ENCODE measurements at places on chromosomes 5 and 9.

- DNase-seq: peak; percentile 95
Observed at GRCh38 chr9:106916466-106917235, 53.7 kb downstream of the ZNF462 start.

DNA sequence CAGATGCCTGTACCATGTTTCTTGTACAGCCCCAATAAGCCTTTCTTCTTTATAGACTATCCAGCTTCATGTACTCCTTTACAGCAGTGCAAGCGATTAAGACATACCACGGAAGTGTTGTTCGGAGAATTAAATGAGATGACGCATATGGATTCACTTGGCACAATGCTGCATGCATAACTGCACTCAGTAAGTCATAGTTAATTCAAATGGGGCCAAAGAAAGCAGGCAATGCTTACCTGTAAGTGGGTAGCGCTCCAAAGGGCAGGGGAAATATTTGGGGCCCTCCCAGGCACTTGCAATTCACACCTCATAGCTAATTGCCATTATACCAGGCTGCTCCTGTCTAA is 7.7 kb upstream of the ADRA1B start:
- no peak for DNase-seq

DNA sequence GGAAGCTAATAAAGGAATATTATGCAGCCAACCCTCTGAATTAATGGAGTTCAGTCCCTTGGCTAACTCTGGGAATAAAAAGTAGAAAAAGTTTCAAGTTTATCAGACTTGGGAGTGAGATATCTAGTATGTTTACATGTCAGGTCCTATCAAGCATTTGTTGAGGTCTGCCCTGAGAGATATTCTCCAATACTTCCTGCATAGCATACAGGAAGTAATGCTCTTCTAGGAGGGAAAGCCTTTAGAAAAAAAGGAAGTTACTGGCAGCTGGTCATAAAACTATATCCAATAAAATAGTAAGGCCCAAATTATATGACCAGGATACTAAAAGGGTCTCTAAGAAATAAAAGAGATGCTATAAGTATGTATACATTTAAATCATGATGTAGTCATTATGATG is 594.1 kb upstream of the FTMT start:
- DNase-seq: no peak

- DNase-seq: peak; percentile 86
Observed at GRCh38 chr5:145495741-145496140, 339.4 kb downstream of the PRELID2 start.

- peak; percentile 31 for DNase-seq
Observed at GRCh38 chr9:35070823-35071813, 1.3 kb downstream of the VCP start.

DNA sequence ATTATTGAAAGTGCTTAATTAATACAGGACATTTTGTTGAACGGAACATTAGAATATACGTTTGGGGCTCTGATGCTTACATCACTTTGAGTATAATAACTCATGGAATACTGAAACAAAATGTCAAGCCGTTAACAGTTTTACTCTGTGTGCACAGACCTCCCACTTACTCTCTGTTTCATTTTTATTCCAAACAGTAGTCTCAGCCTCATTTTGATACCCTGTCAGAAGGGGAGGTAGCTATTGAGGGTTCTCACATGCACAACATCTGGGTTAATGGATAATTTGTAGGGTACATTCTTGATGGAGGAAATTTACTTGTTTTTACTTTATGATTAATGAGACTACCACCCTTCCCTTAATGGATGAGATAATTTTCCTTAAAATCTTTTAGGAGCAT is 59.0 kb downstream of the SCAMP1 start:
- DNase-seq: no peak

DNA sequence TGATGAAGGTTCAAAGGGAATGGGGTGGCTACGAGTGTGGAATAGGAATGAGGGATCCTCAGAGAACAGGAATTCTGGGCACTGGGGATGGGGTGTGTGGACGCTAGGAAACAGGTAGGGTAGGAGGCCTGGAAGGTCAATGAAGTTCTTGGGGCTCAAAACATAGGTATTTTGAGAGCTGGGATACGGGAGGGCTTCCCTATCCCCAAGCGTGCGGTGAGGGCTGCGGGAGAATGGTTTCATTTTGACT is 718 bp downstream of the QSOX2 start:
- no peak for DNase-seq

- DNase-seq: no peak
Observed at GRCh38 chr9:87609486-87609885, 111.8 kb downstream of the DAPK1 start.

- DNase-seq: no peak
Observed at GRCh38 chr5:81163651-81164050, 69.5 kb upstream of the CKMT2 start.

DNA sequence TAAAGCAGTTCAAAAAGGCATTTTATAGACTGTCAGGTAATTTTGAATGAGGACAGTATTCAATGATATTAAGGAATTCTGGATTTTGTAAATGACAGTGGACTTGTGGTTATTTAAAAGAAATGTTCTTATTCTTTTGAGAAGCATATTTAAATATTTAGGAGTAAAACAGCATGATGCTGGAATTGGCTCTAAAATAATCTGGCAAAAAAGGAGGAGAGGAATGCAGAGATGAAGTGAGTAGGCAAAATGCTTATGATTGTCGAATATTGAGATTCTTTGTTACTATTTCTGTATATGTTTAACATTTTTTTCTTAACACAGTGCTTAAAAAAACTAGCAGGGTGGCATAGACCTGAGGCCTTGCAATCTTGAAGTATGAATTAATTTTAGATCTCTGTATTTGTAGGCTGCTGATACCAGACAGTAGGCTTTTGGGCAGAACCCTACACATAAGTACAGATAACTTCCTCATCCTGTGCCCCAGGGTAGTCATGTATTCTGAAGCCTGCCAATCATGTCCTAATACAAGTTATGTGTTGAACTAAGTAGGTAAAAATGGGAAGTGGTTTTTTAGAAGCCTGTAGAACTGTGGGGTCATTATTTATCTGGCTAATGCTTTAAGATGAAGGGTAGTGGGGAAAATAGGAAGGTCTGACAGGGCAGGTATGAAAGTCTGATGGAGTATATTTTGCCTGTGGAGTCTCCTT is 9.4 kb downstream of the CD180 start:
- DNase-seq: no peak

- DNase-seq: no peak
Observed at GRCh38 chr5:41656597-41656996, 146.2 kb upstream of the PLCXD3 start.
